ENCODE measurements at places on chromosomes 7 and 10.

- no peak for DNase-seq
Measured at GRCh38 chr7:30595436-30596013, 847 bp downstream of the GARS1 start.

GRCh38 chr7:26625286-26625685, 239.1 kb downstream of the SKAP2 start:
- DNase-seq: no peak

DNA sequence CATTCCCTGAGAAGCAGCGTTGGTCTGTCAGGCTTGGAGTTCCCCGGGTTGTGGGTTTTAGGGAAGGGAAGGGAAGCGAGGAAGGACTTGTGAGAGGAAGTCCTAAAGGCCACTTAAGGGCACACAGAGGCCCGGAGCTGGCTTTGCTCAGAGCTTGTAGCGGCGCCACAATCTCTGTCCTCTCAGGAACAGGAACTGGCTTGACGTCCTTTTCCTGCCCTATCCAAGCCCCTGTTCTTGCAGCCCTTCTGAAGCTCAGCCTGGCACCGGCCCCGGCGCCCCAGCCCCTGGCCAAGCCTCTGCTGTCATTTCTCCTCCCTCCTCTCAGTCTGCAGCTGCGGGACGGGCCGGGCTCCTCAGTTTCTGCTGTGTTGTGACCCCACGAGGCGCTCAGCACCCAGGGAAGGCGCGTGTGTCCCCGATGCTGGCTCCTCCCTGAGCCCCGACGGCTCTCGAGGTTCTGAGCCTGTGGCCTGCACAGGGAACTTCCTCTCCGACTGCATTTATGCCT, at the start of gene GIMAP8:
TSS of gene GIMAP8 (plus strand) at position 140 of the 511 bp plus-strand sequence. CDS start 16,069 bp downstream, outside the sequence.
- no peak for DNase-seq

- DNase-seq: peak; percentile 16
Measured at GRCh38 chr7:70237256-70237655, 639.0 kb downstream of the AUTS2 start.

DNA sequence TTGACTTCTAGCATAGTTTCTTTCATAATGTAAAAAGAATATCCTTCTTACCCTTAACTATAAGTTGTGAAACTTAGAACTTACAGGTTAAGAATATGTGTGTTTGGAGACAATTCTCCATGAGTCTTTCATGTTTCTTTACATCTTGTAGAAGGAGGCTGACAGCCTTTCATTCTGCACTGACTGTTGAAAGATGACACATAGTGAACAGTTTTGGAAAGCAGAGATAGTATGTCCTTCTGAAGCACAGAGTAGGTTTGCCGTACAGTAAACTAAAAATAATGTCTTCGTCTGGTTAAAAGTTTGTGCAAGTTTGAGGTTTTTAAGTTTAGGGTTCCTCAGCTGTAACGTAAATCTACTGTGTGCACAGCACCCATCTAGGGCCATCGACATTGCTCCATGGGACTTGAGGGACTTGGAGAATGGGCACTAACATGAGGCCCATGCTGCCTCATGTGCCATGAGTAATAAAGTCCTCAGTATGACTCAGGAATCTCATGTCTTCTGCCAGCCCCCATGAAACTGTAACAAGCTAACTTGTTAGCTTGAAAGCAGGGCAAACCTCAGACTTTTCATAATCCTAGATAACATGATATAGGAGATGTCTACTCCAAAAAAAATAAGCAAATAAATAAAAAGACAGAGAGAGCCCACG, 24.5 kb upstream of the ELAPOR2 start:
- DNase-seq: no peak

GRCh38 chr7:21383227-21384220, 44.4 kb upstream of the SP4 start:
- DNase-seq: no peak

DNA sequence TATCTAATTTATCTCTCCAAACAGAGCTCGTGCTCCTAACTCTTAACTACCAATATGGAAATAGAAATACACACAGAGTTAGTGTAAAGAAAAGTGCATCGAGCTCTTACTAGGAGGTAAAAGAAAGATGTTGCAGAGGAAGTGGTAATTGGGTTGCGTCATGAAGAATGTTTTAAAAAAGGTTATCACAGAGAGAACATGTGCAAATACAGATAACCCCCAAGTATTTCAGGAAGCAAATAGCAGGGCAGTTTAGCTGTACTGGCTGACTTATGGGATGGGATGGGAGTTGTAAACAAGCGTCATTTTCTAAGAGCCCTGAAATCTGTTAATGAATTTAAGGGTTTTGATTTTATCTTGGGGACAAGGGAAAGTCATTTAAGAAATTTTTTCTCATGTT, 153.9 kb downstream of the AGMO start:
- no peak for DNase-seq

DNA sequence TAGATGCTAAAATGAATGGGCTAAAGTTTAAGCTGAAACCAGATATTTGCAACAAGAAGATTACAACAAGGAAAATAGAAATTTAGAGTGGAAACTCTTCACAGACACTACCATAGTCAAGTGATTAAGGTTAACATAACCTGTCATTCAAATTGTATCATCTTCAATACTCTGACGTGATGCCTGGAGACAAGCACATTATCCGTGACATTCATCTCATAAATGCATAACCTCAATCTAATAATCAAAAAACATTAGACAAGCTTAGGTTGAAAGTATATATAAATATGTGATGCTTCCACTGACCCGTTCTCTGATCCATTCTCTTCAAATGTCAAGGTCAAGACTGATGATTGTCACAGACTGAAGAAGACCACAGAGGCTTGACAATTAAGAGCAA, 263.8 kb upstream of the MEOX2 start:
- no peak for DNase-seq

- DNase-seq: peak; percentile 92
Measured at GRCh38 chr10:78047314-78047891, 13.7 kb downstream of the RPS24 start.

- no peak for DNase-seq
Measured at GRCh38 chr10:73810735-73811465, 498 bp downstream of the NDST2 start.

GRCh38 chr10:95569368-95569767, 8.2 kb upstream of the SORBS1 start:
- no peak for DNase-seq

GRCh38 chr10:716821-717220, 27.4 kb upstream of the DIP2C start:
- DNase-seq: no peak

- DNase-seq: peak; percentile 27
Measured at GRCh38 chr10:19930936-19931893, 115.0 kb downstream of the PLXDC2 start.

DNA sequence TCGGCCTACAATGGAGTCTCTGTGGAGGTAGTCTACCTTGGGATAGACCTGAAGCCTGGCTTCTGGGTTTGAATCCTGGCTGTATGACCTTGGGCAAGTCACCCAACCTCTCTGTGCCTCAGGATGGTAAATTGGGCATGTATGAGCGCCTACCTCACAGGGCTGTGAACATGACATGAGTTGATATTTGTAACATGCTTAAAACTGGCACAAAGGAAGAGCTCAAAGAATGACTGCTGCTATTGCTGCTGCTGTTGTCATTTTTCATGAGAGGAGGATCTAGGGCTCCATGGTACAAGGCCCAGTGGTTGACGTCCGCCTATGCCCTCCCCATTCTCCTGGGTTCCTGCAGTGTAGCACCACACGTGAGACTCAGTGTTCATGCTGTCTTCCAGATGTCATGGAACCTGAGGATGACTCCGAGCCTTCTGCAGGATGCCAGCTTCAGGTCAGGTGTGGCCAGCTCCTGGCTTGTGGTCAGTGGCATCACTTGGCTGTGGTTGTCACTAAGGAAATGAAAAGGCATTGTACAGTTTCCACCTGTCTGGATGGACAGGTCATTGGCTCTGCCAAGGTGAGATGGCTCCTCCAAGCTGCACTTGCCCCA, 95.0 kb downstream of the WDFY4 start:
- no peak for DNase-seq

GRCh38 chr10:79424221-79425073, 21.0 kb downstream of the ZCCHC24 start:
- DNase-seq: no peak

GRCh38 chr10:98340261-98340939, 72.4 kb upstream of the LOXL4 start:
- no peak for DNase-seq

DNA sequence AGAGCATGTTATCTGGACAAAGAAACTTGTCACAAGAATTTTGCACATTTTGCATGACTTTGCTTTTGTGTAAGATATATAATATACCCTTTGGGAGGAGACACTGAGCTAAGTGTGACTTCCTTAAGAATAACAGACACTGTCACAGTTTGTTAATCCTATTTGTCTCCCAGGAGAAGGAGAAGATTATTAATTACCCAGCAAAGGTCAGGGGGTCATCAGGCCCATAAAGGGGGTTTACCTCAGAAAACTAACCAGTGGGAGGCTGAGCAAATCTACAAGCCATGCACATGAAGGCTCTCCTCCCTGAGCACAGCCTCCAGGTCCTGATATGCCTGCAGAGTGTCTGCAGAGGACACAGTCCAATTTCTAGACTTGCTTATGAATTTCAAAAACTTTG, 10.1 kb upstream of the MET start:
- DNase-seq: no peak

DNA sequence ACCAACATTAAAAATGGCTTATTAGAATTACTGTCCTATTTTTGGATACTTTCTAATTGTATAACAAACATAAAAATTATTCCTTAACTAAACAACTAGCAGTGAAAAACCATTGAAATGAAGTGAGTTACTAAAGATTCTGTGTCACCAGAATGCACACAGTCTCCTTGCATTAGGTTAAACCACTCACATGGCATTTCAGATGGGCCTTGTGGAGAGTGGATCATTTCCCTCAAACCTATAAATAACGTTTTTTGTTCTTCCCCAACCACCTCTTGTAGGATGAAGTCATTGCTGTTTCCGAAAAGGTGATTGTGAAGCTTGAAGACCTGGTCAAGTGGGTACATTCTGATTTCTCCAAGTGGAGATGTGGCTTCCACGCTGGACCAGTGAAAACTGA, 38.4 kb downstream of the ARID5B start:
- DNase-seq: no peak

DNA sequence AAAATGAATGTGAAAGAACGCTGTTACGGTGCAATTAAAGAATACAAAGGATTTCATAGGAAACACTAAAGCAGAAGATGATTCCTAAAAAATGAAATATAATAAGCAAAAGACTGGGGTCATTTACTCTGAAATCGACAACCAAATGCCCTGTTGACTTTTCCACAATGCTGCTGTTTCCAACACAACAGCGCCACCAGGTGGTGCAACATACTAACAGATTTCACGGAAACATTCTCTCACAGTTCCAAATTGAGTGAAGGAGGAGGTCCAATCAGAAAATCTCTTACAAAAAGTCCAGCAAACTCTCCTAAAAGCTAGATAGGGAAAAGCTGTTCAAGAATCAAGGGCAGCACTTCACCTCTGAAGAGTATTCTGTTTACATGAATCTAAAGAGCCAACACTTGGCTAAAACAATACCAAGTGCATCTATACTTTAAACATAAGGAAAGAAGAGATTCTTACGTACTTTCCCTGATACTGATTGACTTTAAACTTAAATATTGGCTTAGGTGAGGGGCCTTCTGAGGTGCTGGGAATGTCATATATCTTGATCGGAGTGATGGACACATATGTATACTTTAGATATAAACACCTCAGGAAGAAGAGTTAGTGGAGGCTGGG, 55.9 kb downstream of the UPF2 start:
- DNase-seq: peak; percentile 45

- DNase-seq: no peak
Measured at GRCh38 chr10:43160046-43160920, 22.0 kb downstream of the CSGALNACT2 start.

DNA sequence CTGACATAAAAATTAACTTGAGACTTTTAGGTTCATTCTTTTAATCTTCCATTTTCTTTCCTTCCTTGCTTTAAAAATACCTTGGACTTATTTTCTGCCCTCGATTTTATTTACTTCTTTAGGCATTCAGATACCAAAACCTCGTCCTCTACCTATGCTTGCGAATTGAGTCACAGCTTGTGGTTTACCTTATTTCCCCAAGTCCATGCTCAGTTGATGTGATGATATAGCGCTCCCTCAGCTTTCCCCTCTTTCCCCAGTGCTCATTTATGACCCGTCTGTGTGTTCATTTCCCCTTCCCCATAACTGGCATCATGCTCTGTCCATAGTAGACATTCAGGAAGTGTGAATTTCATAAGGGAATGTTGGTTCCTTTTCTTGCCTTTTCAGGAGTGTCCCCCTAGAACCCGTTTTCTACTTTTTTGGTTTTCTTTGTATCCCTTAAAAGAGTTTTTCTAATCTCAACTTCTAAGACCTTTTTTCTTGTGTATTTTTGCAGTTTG, 19.1 kb upstream of the PRKRIP1 start:
- no peak for DNase-seq

DNA sequence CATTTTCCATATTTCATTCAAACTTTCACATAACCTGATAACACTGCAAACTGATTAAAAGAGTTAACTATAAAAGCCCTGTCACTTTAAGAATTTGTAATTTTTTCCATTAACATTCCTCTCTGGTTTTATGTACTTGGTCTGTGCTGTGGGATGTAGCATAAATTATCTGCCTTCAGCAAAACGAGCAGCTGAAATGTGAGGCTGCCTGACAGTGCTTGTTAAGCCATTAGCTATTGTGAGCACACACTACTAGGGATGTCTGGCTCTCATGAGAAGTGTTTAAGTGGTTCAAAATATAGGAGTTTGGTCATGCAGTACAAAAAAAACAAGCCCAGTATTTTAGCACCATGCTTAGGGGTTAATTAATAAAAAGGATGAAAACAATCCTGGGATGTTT, 63.0 kb downstream of the HOXA1 start:
- DNase-seq: no peak

DNA sequence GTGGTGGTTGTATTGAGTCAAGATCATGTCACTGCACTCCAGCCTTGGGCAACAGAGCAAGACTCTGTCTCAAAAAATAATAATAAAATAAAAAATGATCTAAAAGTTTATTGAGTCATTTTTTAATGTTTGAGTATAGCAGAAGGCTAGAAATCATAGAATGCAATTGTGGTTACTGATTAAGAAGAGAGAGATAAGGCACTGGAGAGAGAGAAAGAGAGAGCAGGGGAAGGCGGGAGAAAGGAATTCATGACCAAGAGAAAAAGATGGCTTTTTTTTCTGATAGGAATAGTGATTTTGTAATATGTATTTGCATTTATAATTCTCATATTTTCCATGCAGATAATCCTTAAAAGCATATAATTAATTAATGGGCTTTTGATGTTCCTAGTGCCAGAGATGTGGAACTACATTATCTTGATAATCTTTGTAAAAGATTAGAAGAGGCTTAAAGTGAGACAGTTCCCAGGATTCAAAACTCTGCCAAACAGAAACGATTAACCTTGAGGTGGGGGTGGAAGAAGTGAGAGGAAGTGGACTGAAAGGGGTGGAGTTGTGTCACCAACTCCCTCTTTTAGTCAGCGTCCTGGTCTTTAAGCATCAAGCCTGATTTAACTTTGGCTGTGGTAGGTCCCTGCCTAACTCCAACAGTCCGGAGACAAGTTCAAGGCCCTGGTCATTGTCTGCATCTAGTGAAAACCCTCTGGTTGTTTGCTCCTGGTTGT, 76.2 kb downstream of the CHN2 start:
- peak; percentile 59 for DNase-seq

GRCh38 chr10:34748767-34749166, 66.3 kb downstream of the PARD3 start:
- no peak for DNase-seq

GRCh38 chr7:36283181-36283580, 106.5 kb upstream of the ANLN start:
- DNase-seq: peak; percentile 33

GRCh38 chr10:3902054-3902808, 117.2 kb upstream of the KLF6 start:
- no peak for DNase-seq
